ENCODE measurements at places on chromosomes 11 and 22.

GRCh38 chr11:119305556-119306372, 11.2 kb downstream of the MCAM start:
- DNase-seq: no peak

DNA sequence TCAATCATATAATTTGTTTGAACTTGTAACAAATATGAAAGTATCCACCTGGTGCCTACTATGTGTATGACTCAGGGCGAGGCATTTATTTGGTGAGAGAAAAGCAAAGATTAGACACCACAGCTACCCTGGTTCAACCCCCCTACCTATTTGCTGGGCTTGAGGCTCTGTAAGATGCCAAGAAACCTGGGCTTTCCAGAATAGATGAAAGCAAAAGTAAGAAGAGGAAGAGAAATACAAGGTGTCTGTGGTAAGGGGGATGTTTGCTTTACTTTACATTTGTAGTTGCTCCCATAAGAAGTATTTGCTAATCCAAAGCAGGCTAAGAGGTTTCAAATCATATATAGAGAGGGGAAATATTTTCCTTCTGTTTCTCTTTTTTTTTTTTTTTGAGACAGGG, 61.7 kb downstream of the DDI1 start:
- no peak for DNase-seq

GRCh38 chr11:127679816-127680545, 679.4 kb upstream of the KIRREL3 start:
- DNase-seq: no peak

DNA sequence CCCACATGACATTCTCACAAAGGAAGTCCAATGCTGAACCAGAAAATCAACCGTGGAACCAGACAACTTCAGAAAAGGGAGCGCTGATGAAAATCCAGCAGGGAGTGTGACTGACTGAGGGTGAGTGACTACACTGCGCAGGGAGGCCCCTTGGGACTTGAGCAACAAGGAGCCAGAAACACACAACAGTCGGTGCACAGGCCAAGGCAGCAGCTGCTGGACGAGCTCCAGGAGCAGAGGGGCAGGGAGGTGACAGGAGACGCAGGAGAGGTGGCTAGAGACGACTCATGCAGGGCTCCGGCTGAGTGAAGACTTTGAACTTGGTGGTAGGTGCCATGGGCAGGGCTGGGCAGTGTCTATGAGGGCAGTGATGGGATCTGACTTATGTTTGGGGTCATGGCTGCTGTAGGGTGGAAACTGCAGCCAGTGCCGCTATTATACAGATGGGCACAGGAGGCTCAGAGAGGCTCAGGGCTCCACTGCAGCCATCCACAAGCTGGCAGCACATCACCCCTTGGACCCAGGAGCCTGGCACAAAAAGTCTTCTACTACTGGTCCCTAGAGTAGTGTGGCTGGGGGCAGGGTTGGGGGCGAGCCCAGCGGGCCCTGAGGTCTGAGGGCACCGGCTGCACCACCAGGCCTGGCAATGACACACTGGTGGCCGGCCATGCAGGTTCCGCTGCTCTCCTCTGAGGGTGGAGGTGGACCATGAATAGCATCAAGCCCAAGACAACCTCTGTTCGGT, 10.3 kb upstream of the FADD start:
- DNase-seq: no peak

- DNase-seq: no peak
Observed at GRCh38 chr11:31806928-31807798, 4.0 kb downstream of the PAX6 start.

DNA sequence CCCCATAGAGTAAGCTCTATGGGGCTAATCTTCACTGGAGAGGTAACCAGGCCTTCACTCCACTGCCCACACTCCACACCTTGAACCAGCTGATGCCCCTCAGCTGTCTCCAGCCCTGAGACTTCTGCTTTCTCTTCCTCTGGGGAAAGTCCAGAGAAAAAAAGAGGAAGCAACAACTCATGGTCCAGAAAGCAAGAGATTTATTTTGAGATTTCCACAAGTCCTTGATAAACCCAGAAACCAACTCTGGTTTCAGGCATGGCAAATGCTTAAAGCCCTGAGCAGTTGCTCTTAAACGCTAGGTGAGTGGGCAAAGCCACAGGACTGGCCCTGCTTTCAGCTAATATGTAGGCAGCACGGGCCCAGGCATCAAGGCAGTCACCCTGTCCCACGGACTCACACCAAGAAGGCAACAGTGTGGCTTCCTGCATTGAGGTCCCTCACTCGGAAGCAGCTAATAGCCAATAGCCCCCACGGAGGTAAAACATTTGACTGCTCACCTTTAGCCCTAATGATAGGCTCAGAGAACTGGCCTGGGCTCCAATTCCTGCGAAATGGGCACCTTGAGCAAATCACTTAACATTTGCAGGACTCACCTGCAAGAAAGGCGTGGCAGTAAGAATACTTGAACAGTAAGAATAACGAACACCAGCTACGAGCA, 4.3 kb downstream of the CYB561A3 start:
- DNase-seq: no peak

DNA sequence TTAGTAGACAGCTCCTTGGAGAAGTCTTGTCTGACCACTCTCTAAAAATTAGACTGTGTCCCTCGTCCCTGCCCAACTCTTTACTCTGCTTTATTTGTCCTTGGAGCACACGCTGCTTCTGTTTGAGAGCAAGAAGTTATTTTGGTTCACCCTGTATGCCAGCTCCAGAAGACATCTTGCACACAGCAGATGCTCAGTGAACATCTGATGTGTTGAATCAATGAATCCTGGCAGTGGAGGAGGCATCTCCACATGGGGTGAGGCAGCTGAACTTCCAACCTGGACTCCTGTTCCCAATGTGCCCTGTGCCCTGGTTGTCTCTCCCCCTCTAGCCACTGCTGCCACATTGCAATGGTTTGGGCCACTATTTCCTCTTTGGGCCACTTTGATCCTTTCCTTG, 213.6 kb downstream of the CEP164 start:
- no peak for DNase-seq

- DNase-seq: no peak
Observed at GRCh38 chr11:121464352-121464946, 11.7 kb upstream of the SORL1-AS1 start.

All from MM.1S (cell line).